Hematopoietic multipotent progenitor cell treated with erythropoietin and hydrocortisone succinate and interleukin-3 and kit ligand, for 8 days (in vitro differentiated cells): ENCODE measurements at places on chromosomes 16 and 17.

- peak; percentile 65 for DNase-seq
Measured at GRCh38 chr17:77319211-77320043, 178.7 kb downstream of the SEC14L1 start.

- DNase-seq, result no peak
Measured at GRCh38 chr16:28001184-28001583, 62.3 kb downstream of the GSG1L start.

- DNase-seq, result no peak
Measured at GRCh38 chr16:2804728-2805127, 6.5 kb downstream of the PRSS41 start.

GRCh38 chr17:27471321-27472269, 15.3 kb downstream of the KSR1 start:
- DNase-seq, result no peak

- peak; percentile 71 for DNase-seq
Measured at GRCh38 chr17:13031718-13032350, 14.0 kb upstream of the ELAC2 start.

- DNase-seq, result peak; percentile 99
Measured at GRCh38 chr16:22282254-22282892, 14.8 kb upstream of the POLR3E start.

- no peak for DNase-seq
Measured at GRCh38 chr17:27324771-27325339, 30.9 kb downstream of the WSB1 start.

DNA sequence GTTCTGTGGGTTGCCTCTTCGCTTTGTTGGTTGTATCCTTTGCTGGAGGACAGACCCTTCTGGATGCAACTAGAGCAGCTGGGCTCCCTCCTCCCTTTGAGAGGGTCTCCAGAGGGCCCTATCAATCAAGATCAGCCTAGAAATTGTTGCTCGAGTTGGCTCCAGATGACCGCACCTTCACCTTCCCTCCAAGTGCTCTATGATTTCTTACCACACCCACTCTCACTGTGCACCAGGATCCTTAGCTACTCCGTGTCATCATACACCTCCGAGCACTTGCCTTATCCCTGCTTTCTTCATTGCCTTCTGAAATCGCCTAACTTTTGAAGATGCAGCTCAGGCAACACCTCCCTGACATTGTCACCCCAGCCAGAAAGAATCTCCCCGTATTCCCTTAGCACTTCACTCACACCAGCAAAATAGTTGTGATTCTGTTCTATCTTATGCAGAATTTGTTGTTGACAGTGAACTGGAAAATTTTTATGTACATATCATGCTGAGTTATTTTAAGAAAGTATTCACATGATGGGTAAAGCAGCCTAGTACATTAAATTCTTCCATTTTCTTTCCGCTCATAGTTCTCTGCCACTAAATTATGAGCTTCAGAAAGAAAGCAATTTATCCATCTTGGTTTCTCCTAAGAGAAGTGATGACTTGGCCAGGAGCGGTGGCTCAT, 52.9 kb downstream of the ABAT start:
- no peak for DNase-seq

GRCh38 chr16:62224646-62225209, 188.5 kb upstream of the CDH8 start:
- no peak for DNase-seq

GRCh38 chr17:8879410-8879809, 11.9 kb upstream of the PIK3R6 start:
- no peak for DNase-seq

- no peak for DNase-seq
Measured at GRCh38 chr17:82070611-82071010, 5.0 kb upstream of the DUS1L start.

DNA sequence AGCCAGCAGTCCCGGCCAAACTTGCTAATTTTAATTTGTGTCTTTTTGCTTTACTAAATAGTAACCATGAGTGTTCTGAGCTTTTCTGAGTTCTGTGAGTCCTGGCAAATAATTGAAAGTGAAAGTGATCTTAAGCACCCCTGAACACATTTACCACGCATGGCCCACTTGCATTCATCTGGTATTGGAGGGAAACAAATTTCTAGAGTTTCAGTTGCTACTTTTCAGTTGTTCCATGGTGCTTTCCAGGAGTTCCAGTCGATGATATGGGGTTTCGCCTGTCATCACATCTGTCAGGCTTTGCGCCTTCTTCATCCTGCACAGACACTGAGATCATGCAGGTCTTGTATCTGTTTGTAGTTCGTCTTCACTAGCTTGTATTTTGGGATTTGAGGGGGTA, 44.1 kb downstream of the CRLF3 start:
- no peak for DNase-seq

DNA sequence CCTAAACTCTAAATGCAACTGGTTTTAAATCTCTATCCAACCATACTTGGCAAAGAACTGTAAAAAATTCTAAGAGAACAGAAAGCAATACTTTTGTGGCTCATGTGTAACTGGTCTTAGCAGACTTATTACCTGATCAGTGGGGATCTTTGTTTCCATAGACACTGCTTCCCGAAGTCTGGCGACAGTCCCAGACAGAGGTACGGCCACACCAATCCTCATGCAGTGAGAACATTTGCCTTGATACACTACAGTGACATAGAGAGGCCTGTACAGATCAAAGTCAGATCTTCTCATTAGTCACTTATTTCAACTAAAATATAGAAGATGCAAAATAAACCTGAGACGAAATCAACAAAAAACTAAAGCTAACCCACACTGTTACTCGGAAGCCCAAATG, 43.9 kb downstream of the USP31 start:
- no peak for DNase-seq

DNA sequence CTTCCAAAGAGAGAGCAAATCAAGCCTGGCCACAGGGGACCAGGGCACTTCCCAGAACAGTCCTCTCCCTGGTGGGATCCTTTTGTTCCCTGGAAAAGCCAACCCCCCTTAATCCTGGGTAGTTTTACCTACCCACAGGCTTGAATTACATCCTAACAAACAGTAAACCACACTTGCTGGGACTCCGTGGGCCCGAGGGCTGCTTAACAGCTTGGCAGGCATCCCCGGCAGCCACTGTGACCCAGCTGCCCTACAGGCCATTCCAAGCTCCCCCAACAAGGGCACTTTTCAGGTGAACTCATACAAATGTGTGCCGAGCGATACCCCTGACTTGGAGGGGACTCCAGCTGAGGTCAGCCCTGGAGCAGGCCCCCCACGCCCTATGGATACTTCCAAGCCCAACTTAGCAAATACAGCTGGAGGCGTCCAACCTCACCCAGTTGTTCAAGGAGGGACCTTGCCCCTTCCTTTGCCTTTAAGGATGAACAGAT, 26.4 kb downstream of the ADCY9 start:
- DNase-seq, result no peak

- peak; percentile 71 for DNase-seq
Measured at GRCh38 chr16:80824623-80825364, 20.4 kb upstream of the CDYL2 start.

DNA sequence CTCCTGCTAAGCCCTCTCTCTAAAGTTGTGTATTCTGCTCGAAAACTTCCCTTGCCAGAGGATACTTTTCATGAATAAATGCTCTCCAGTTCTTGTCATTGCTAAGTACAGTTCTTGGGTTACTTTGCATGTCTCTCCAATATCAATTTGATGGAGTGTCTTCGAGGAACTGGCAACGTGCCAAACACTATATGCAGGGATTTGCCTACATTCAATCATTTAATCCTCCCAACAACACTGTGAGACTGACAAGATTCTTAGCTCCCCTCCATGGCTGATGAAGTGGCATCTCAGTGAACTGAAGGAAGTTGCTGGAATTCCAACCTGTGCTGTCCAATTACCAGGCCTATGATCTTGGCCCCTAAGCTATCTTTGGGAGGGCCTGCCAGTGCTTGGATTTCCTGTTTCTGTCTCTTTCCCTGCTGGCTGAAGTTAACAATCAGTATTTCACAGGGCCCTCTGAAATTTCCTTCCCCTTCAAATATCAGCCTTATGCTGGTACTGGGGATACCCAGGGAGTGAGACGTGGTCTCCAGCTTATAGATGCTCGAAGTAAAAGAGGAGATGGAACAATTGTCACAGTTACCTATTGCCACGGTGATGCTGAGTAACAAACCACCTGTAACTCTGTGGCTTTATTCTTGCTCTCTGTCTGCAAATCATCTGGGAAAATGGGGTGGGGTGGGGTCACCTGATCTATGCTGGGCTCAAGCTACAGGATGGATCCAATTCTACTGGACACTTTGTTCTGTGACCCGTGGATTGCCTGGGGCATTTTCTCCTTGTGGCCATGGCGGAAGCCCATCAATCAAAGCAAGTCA, 19.4 kb upstream of the CRISPLD2 start:
- DNase-seq, result no peak

GRCh38 chr17:79617740-79618382, 7.0 kb upstream of the RBFOX3 start:
- DNase-seq, result no peak

DNA sequence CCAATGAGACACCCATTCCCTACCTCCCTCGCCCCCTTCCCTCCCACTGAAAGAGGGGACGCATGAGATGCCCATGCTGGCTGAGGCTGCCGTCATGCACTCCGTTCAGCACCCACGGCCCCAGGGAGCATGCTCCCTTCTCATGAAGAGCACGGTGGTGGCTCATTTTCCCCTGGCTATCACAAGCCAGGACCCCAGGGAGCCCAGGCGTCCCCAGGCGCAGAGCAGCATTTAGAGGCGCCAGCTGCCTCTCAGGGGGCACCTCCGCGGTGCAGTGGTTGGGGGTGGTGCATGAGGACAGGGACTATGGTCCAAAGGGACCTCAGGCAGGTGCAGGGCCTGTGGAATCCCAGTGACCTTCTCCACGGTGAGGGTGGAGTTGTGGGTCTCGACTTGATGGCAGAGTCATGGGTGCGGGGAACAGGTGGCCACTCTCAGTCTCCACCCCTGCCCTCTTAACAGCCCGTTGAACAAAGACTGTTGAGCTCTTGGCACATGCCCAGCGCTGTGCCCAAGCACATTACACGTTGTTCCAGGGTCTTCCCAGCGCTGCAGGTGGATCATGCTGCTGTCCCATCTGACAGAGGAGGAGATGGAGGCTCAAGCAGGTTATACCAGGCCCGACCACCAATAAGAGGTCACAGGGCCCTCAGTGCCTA, 13.6 kb downstream of the KIF19 start:
- no peak for DNase-seq

GRCh38 chr17:31251105-31251969, 45.7 kb downstream of the OMG start:
- no peak for DNase-seq

GRCh38 chr16:2471016-2471652, at the start of gene NTN3:
Gene NTN3, plus strand, starts transcription at chr16:2471297. Its CDS starts 405 bp downstream, at chr16:2471702.
- DNase-seq, result peak; percentile 45

DNA sequence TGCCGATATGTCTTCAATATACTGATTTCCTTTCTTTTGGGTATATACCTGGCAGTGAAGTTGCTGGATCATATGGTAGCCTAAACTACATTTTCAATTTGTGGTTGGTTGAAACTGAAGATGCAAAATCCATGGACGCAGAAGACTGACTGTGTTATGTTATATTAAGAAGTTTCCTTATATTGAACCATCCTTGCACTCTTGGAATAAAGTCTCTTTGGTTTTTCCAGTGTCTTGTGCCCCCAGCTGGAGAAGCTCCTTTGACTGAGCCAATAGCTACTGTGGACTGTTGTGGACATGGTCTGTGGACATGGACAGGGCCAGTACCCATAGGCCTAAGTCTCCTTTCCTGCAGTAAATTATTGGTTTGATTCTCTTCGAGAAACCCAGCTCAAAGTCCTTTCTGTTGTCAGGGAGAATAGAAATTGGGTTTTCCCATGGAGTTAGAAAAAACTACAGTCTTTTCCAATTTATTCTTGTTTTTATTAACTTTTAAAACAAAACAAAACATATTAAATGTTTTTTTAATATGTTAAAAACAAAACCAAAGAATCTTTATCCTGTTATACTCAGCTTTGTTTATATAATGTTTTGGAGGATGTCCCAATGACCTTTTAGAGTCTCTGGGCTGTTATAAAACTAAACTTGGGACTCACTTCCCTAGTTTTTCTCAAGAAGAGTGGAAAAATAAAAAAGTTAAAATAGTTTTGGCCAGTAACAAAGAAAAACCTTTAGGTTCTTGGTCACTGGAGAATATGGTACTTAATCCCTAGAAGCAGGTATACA, 15.2 kb upstream of the IL34 start:
- no peak for DNase-seq

GRCh38 chr16:82580298-82580890, 46.4 kb upstream of the CDH13 start:
- DNase-seq, result no peak

DNA sequence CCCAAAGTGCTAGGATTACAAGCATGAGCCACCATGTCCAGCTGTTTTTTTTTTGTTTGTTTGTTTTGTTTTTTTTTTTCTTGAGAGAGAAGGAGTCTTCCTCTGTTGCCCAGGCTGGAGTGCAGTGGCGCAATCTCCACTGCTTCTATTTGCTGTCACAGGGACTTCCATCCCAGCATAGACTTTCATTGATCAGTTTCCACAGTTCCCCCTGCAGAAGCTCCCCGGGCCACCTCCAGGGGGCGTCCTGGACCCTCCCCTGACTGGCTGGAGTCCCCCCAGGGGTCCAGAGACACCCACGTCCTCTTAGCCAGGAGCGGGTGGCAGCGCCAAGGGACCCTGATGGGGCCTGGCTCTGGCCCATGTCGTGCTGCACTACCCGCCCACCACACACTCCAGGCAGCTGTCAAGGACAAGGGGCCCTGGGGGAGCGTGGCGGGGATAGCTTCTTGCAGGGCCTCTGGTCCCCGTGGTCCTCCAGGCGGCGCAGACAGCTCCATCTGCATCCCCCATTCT, 3.1 kb upstream of the NPW start:
- no peak for DNase-seq

- no peak for DNase-seq
Measured at GRCh38 chr17:64147110-64148016, 17.4 kb upstream of the ERN1 start.

DNA sequence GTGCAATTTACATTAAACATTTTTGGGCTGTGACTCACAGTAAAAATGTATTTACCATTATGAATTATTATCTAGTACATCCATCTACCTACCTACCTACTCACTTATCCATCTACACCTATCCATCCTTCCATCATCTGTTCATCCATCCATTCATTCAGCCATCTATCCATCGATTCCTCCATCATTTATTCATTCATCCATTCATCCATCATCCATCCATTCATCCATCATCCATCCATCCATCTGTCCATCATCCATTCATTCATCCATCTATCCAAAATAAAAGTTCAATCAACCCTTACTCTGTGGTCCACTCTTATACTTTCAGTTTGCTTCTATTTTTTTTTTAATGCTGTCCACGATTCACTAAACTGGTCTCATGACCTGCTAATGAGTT, 118.4 kb downstream of the NTN1 start:
- DNase-seq, result no peak

GRCh38 chr17:15945527-15946191, 729 bp downstream of the ADORA2B start:
- DNase-seq, result peak; percentile 30
